ENCODE measurements at places on chromosomes 2 and 18. TPM values are rescaled to one million over a fixed set of nuclear protein-coding genes. Genes with fewer than 3 reads are reported as not detected.

- DNase-seq: no peak
Measured at GRCh38 chr2:207090389-207090788, 75.4 kb downstream of the KLF7 start.

The DLGAP1 gene
- total RNA-seq: 0.05 TPM

The TGFA gene
- total RNA-seq: 1.1 TPM

DNA sequence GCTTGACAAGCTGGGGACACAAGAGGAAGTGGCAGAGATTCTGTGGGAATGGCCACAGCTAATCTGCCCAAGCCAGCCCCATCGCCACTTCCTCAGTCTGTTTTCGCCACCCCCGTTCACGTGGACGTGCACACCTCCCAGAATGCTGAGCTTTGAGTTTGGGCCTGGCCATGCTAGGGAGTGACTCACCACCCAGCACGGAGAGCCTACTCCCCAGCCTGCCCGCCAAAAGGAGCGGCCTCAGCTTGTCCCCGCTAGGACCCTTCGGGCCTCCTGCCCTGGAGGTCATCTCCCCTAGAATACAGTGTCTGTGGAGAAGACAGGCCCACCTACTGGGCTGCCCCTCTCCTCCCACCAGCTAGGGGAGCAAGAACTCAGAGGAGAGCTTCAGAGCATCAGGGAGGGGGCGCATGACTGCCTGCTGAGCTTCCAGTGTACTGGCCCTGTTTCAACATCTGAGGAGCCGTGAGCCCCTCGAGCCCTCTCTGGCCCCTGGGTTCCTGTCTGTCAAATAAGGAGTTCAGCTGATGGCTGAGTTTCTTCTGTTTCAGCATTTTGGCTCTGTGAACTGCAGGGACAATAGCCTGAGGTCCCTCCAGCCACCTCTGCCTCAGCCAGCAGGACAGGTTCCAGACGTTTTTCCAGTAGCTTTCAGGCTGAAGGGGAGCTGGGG, 5.1 kb downstream of the SLC35F6 start:
- DNase-seq: peak; percentile 66

The COPS7B gene
- total RNA-seq: 21.3 TPM

The GPBAR1 gene
- total RNA-seq: 1.5 TPM

- peak; percentile 23 for DNase-seq
Measured at GRCh38 chr18:36711813-36712444, 116.9 kb downstream of the TPGS2 start.

The DSEL gene
- 1.6 TPM for total RNA-seq

DNA sequence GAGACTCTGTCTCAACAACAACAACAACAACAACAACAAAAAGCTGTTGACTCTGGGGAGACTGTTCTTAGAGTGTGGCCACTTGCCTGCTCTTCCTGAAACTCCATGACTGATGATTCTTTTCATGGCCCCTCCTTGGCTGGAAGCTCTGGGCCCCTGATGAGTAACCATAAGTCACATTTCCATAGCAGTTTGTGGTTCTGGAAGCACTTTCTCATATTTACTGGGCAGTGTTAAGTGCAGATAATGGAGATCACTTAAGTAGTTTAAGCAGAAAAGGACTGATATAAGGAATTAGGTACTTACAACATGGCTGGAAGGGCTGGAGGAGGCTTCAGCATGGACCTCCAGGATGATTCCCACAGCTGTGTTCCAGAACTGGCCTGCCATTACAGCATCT, 147.3 kb upstream of the DLX2 start:
- no peak for DNase-seq
